ENCODE measurements at places on chromosomes 6 and 20.

DNA sequence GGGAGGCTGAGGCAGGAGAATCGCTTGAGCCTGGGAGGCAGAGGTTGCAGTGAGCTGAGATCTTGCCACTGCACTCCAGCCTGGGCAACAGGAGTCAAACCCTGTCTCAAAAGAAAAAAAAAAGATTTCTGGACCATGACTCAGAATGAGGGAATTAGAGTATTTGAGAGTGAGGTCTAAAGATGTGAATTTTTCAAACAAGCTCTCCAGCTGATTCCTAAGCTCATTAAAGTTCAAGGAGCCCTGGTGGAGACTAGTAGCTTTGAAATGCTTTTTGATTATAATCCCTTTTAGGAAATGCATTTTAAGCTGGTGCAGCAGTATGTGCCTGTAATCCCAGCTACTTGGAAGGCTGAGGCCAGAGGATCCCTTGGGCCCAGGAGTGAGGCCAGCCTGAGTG is 21.8 kb upstream of the SRF start:
- no peak for DNase-seq

DNA sequence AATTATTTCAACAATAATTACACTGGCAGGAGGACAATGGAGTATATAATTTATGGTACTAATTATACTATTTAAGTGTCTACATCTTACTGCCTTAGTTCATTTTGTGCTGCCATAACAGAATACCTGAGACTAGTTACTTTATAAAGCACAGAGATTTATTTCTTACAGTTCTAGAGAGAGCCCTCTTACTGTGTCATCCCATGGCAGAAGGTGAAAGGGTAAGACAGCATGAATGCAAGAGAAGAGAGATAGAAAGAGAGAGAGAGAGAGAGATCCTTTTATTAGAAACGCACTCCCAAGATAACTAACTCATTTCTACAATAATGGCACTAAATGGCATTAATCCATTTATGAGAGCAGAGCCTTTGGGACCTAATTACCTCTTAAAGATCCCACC is 314.7 kb downstream of the EPM2A start:
- DNase-seq = no peak

- DNase-seq = no peak
Observed at GRCh38 chr20:60800185-60800584, 451.9 kb upstream of the CDH4 start.

DNA sequence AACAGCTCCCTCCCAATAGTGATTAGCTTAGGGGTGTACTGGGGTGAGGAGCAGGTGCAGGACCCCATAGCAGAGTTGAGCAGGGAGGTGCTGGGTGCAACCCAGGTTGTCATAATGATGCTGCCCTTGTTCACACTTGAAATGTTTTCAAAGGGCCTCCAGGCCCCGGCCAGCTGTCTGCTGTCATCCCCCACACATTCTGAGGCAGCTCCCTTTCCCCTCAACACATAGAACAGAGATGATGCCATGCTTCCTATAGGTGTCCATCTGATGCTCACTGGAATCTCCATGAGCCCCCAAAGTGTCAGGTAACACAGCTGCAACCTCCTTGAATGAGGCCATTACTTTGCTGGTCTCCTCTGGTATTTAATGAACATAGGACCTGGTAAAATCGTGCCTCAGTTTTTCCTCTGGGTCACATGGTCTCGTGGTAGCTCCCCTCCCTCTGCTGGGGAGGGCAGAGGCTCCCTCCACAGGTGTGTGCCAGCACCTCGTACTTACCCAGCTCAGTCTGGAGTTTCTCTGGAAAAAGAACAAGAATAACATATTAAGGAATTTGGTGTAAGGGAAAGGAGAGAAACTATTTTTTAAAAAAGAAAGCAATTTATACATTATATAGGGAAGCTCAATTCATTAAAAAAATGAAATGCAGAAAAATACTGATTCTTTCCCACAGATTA is 5.6 kb downstream of the BTNL2 start:
- DNase-seq = no peak
